Effector memory CD4-positive, alpha-beta T cell (primary cell): ENCODE measurements at places on chromosomes 16 and 17.
A peak's percentile ranks its signal among the peaks of the same experiment; 100 is the strongest.

- H3K4me3 ChIP-seq: peak overlapping the region; percentile 78
- H3K36me3 ChIP-seq: peaks cover 3% of the 10 kb centered on the region
- H3K4me1 ChIP-seq: peaks cover 9% of the 10 kb centered on the region
These were observed 7.9 kb upstream of the SLFN14 start for GRCh38 chr17:35568561-35568960.

DNA sequence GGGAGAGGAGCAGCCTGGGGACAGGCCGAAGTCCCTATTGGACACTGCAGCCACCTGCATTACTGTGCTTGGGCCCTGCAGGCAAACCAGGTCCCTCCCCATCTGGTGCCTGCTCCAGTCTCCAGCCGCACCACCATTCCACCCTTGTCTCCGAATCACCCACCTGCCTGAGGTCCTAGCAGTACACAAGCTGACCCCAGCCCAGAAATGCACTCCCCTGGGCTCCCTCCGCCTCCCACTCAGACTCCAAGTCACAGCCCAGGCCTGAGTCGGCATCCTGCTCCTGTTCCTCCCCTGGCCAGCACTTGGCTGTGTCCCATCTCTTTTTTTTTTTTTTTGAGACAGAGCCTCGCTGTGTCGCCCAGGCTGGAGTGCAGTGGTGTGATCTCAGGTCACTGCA lies 6.3 kb downstream of the UNC13D start:
- no peak overlapping the region for H3K4me3 ChIP-seq
- peaks cover 58% of the 10 kb centered on the region for H3K36me3 ChIP-seq
- peaks cover 33% of the 10 kb centered on the region for H3K4me1 ChIP-seq
- H3K27ac ChIP-seq: no peak overlapping the region
- DNase-seq: no peak

- DNase-seq: no peak
- no peak overlapping the region for H3K27ac ChIP-seq
- no peak overlapping the region for H3K4me3 ChIP-seq
- H3K27me3 ChIP-seq: peaks cover 2% of the 10 kb centered on the region
- no peaks in the 10 kb centered on the region for H3K36me3 ChIP-seq
- peaks cover 5% of the 10 kb centered on the region for H3K4me1 ChIP-seq
These were observed 94.0 kb upstream of the CDH5 start for GRCh38 chr16:66272461-66272860.

DNA sequence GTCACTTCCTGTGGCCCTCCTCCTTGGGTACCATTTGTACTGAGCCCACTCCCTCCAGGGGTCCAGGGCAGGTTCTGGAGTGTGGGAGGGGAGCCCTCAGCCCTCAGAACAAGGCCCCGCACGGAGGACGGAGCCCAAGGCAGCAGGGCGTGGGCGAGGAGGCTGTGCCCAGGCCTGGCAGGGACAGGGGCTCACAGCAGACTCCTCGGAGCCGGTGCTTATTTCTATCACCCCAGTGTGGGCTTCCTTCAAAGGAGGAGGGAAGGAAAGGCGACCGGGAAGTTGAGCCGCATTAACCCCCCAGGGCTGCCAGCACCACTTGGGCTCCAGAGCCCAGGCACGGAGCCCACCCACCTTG lies 54.0 kb downstream of the ABR start:
- peaks cover 8% of the 10 kb centered on the region for H3K4me1 ChIP-seq
- H3K4me3 ChIP-seq: no peak overlapping the region
- no peak for DNase-seq
- H3K27me3 ChIP-seq: no peaks in the 10 kb centered on the region
